SW480 (cell line): ENCODE measurements at places on chromosomes 3 and 15.

DNA sequence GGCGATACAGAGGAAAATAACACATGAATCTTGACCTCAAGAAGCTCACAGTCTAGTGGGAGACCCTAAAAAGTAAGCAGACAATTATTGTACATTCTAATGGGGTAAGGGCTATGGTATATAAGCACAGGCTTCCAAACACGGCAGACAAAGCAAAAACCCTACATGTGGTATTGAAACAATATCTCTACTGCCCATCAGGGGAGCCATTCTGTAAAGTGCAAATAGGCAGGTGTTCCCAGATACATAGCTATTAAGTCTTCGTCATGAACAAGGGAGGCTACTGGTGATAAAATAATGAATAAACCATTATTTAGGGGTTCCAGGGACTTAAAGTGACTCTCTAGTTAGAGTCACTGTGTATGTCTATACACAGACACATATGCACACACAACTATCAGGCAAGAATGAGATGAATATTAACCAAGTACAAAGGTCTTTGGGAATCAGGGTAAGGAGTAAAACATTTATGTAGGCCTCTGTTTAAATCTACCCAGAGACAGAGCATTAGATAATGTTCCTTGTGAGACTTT, 38.7 kb upstream of the ASB14 start:
- DNase-seq, result no peak

DNA sequence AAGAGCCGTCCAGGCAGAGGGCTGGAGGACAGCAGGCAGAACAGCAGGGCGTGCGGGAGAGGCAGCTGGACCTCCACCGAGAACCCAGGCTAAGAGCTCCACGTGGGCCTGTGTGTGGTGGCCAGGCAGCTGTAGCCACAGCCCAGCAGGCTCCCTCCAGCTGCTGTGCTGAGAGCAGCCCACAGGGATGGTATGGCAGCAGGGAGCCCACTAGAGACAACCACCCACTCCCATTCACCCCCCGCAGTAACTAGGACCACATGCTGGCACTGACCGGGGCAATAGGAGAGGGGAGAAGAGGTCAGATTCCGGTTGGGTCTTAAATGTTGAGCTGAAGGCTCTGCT, 25.6 kb upstream of the MUSTN1 start:
- no peak for DNase-seq

- DNase-seq, result no peak
These were observed 768.6 kb downstream of the ZPLD1 start for GRCh38 chr3:103203441-103203840.

DNA sequence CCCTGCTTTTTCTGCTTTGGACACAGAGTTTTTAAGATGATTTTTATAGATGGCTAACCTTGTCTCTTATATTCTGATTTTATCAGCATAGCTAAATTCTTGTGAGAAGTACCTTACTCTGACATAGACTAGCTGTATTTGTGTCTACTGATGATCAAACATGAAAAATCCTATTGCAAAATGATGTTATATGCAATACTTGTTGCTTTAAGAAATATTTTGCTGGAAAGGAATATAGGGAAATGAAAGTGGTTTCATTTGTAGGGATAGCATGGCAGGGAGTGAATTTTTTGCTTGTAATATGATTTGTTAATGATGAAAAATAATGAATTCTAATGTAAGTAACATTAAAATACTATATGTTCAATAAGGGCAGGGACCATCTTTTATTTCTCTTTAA, 35.9 kb downstream of the CFAP91 start:
- DNase-seq, result no peak

- peak; percentile 84 for DNase-seq
These were observed at the start of gene PCBP4 for GRCh38 chr3:51967384-51968169. Gene PCBP4, minus strand, starts transcription at chr3:51967454. Its CDS starts 6,214 bp downstream, at chr3:51961240.

DNA sequence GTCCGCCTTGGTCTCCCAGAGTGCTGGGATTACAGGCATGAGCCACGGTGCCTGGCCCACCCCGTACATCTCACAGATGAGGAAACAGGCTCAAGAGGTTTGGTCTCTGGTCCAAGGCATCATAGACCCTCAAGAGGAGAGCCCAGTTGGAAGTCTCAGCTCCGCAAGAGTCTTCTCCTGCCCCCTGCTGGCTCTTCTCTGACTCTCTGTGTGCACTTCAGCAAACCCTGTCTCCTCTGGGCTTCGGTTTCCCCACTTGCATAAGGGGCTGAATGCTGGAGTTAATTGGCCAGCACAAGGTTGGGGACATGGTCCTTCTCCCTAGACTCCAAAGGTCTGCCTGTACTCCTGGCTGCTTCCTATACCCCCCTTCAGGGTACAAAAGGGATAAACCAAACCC, 3.9 kb downstream of the MST1R start:
- no peak for DNase-seq

DNA sequence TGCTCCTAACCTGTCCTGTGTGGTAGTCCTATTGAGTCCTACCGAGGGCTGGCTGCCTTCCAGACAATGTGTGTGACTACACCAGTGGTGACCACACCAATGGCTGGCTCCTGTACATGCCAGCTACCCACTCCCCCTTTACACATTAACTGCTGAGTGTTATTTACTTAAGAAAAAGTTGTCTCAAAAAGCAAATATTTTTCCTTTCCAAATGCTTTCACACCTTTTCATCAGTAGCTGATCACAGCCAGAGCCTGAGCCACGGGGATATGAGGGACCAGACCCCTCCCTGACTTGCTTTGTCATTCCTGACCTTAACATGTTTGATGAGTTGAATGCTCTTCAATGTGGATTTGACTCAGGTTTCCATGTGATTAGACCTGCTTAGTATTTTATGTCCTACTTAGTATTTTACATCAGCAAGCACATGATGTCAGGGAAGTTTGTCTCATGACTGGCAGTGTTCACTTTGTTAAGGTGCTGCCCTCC, 29.6 kb upstream of the GREM1 start:
- no peak for DNase-seq

GRCh38 chr3:79161941-79162340, 605.9 kb downstream of the ROBO1 start:
- DNase-seq, result no peak

DNA sequence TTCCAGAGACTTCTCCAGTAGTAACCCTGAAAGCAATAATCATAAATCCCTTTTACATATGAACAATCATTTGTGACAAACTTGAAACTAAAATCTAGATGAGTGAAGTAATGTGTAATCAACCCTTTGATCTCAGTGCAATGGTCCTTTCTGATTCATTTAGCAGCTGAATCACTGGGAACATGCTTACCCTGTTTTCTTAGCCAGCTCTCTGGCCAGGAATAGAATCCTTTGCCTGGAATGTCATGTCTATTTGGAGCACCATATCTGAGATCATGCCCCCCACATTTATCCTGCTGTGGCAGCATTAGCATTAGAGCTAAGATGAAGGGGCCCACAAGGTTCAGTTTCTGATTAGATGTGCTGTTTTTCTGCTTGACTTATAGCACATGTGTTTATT, 309.8 kb downstream of the OXSM start:
- peak; percentile 16 for DNase-seq

GRCh38 chr3:145820170-145820569, 340.8 kb downstream of the PLOD2 start:
- DNase-seq, result no peak

GRCh38 chr3:53888232-53888631, 3.4 kb downstream of the SELENOK start:
- DNase-seq, result no peak

DNA sequence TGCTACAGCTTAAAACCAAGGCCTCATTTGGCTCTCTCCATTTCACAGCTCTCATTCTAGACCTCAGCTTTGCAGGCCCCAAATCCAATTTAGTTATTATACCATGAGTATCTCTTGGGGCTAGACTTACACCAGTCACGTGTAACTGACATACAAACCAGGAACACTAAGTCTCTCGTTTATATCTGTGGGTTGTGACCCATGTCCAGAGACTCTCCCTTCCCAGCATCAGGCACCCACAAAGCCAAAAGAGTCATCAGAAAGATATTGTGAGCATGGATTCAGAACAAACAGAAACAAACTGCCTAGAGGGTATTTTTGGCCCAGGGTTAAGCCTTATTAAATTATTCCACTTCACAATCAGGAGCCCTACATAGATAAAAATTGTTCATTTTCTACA, 5.6 kb upstream of the CCDC13 start:
- DNase-seq, result no peak

DNA sequence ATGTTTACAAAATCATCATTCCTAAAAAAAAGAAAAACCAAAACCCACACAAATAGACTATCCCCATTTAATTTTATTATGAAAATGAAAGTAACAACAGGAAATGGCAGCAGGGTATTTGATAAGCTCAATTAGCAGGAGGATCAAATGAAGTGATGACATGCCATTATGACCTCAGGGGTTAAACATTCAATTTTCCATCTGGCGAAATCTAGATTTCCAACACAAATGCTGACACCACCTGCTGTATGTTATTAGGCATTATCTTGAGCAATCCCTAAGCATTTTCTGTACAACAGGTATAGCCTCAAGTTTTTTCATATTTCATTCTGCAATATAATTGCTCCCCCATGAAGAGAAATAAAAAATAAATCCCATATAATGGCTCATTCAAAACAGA, 57.1 kb downstream of the SHQ1 start:
- no peak for DNase-seq

DNA sequence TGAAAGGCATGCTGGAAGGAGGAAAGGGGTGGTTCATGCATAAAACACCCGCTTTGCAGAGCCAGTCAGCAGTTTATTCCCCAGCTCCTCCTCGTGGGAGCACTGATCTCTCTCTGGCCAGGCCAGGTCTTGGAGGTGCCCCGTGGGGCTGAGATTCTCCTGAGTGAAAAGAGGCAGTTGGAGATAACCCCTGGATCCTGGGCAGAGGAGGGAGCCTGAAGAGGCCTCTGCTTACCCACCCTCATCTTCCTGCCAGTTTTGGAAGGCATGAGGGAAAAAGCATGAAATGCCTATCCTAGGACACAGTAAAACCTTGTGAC, 108.3 kb downstream of the SEMA5B start:
- DNase-seq, result no peak

GRCh38 chr3:111143-112069, 85.2 kb upstream of the CHL1 start:
- DNase-seq, result peak; percentile 51

DNA sequence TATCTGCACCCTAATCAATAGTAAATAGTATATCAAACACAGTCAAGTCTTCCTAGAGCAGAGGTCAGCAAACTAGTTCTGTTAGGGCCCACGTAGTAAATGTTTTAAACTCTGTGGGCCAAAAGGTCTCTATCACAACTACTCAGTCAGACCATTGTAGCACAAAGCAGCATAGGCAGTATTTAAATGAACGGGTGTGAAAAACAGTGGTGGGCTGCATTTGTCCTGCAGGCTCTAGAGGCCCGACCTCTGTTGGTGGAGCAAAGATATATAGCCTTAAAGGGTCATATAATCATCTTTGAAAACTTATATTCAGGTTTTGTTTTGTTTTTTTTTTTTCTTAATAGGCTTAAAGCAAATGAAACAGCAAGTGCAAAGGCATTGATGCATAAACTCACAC, 326.4 kb upstream of the TRIM42 start:
- DNase-seq, result no peak

DNA sequence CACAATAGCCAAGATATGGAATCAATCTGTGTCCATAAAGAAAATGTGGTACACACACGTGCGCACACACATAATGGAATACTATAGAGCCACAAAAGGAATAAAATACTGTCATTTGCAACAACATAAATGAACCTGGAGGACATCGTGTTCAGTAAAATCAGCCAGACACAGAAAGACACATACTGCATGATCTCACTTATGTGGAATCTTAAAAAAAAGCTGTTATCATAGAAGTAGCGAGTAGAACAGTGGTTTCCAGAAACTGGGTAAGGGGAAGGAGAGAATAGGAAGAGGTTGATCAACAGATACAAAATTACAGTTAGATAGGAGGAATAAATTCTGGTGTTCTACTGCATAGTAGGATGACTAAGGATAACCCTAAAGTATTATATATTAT, 11.1 kb downstream of the ATOSA start:
- DNase-seq, result no peak

GRCh38 chr15:52523192-52523591, 5.5 kb downstream of the MYO5A start:
- DNase-seq, result no peak

DNA sequence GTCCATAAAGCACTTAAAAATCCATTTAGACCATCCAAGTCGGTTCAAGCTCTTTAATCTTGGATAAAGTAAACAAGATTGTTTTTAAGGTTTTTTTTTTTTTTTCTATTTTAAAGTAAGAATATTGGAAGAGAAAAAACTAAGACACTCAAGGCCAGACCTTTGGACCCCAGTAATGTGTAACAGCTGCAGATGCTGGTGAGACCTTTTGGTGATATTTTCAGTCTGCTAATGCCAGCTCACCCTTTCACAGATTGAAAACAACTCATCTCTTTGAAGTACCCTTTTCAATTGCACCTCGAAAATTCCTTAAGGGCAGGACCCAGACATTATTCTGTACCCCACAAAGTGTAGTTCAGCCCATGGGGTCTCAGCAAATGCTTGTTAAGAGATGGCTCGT, 260.7 kb upstream of the CTNNB1 start:
- peak; percentile 11 for DNase-seq

DNA sequence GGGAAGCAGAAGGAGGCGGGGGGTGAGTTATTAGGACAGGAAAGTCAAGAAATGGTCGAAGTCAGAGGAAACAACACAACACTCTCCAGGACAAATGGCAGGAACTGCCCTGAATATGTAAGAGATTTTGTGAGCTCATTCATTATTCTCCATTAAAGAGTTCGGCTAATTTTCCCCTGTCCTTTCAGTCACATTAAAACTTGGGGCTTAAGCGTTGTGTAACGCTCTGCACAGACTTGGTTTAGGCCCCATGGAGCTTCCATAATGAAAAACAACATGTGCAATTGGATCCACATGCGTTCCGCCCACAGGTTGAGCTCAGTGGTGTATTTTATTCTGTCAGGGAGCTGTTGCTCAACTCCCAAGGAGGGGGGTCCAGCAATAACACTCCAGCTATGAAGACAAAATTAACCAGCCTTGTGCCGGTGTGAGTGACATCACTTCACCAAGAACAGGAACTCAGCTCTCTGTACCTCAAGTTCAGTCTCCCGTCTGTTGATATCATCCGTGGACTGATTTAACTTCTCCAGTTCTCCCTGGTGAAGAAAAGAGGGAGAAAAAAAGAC, 2.3 kb downstream of the SH3BP5 start:
- DNase-seq, result no peak

DNA sequence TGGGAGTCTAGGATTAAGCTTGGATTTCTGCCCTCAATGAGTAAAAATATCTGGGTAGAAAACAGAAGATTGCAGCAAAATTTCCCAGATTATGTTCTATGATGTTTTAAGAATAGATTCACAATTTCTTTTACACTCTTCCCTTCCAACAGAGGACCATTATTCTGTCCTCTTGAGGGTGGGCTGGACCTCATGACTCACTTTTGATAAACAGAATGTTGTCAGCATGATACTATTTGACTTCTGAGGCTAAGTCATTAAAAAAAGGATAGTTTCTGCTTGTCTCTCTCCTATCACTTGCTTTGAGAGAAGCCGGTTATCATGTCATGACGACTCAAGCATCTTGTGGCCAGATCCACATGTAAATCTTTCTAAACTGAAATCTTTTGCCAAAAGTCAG, 396.2 kb upstream of the CDIN1 start:
- DNase-seq, result no peak

DNA sequence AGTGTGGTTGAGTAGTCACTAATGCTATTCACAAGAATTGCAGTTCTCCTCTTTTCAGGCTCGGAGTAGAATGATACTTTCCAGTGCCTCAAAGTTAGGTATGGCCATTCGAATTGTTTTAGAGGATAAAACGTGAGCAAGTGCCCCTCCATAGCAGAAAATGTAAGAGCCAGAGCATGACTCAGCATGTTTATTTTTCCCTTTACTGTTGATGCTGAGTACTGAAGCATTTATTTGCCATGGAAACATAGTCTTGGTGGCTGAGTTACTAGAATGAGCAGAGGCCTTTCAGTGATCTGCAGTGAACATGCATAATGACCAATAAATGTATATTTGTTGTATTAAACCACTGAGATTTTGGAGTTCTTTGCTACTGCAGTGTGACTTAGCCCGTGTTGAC, 540.6 kb downstream of the NLGN1 start:
- DNase-seq, result no peak
